ENCODE measurements at places on chromosomes 4 and X.

- DNase-seq = no peak
Observed at GRCh38 chr4:130056286-130056685, 960.3 kb downstream of the C4orf33 start.

DNA sequence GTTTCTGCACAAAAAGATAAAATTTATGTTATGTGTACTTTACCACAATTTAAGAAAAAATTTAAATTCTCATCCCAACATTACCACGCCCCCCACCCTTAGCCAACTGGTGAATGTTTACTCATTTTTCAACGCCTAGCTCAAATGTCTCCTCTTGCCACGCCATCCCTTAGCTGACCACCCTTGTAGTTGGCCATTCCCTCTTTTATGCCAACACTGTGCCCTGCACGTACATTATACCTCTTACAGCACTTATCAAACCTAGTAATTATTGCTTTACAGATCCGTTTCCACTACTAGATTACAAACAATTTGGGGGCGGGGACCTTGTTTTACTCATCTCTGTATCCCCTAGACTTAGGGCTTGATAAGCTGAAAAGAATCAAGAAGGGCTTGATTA lies 644 bp downstream of the ERCC6L start:
- DNase-seq = no peak

DNA sequence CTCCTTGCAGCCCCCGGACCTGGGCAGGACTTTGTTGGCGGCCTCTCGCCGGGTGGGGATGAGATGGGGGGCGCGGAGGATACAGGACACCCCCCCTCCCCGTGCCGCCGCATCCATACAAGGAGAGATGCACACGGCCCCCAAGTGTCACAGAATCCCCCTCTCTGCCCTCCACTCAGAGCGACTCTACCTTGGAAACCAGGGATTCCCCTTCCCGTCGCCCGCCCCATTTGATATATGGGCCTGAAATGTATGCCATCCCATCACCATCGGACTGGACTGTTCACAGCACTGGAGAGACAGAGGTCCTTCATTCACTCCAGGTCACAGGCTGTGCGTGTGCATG lies 426 bp downstream of the PORCN start:
- DNase-seq = no peak

DNA sequence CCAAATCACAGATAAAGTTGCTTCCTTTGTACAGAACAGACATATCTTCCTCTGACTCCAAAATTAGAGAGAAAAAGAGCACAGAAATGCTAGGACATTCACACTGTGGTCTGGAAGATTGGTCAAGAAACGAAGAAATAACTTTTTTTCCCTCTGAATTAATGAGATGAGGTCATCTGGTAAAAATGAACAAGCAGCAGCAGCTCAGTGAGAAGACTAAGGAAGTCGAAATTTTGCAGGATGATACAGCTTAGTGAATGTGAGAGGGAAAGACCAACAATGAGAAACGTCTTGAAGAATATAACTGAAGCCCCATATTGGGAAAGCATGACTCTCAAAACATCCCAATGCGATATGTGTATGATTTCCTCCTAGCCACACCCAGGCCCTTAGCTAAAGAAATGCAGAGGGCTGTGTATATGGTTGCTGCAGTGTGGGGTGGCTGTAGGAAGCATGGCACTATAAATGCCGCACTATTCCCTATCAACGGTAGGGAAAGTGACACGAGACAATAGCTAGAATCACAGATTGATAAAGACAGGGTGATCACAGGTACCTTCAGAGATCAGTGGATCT lies 208.6 kb downstream of the VEGFC start:
- DNase-seq = no peak

- DNase-seq = no peak
Observed at GRCh38 chr4:180153587-180153986, 2089.6 kb upstream of the TENM3 start.

- peak; percentile 17 for DNase-seq
Observed at GRCh38 chrX:147958291-147958690, 22.8 kb upstream of the FMR1NB start.

DNA sequence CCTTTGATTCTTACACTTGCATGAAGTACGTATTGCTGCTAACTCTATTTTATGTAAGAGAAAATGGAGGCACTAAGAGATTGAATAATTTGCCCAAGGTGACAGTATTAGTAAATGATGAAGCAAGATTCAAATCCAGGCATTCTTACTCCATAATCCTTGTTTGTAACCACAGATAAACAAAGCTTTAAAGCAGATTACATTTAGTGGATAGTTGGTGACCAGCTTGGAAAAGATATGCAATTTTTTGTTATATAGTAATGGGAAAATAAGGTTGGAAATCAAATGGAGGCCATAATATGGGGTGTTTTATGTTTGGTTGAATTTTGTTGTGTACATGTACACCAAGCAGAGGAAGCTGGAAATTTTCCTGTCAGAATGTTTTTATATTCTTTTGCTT lies 30.8 kb downstream of the MND1 start:
- no peak for DNase-seq

- DNase-seq = no peak
Observed at GRCh38 chrX:51776851-51777250, 33.6 kb downstream of the GSPT2 start.

DNA sequence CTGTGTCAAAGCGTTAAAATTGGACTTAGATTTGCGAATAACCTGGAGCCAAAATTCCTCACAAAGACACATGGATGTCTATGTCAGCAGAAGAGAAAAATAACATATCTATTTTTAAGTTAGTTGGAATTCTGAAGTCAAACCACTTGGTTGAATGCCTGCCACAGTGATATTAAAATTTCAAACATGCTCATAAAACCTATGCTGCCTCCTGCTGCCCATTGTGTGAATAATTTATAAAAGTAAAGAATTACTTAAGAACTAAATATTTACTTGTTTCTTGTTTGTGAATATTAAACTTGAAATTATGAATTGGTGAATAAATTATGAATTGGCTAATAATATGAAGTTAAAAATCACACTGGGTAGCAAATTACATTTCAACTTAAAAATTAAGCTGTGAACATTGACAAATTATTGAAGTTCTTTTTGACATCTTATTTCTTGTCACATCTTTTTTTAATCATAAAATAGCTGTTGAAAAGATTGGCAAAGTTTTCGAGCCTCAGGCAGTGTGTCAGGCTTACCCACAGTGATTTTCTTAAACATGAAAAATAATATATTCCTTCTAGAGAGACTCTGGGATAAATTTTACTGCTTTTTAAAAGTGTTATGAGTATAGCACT lies 35.4 kb downstream of the FABP2 start:
- DNase-seq = peak; percentile 70

DNA sequence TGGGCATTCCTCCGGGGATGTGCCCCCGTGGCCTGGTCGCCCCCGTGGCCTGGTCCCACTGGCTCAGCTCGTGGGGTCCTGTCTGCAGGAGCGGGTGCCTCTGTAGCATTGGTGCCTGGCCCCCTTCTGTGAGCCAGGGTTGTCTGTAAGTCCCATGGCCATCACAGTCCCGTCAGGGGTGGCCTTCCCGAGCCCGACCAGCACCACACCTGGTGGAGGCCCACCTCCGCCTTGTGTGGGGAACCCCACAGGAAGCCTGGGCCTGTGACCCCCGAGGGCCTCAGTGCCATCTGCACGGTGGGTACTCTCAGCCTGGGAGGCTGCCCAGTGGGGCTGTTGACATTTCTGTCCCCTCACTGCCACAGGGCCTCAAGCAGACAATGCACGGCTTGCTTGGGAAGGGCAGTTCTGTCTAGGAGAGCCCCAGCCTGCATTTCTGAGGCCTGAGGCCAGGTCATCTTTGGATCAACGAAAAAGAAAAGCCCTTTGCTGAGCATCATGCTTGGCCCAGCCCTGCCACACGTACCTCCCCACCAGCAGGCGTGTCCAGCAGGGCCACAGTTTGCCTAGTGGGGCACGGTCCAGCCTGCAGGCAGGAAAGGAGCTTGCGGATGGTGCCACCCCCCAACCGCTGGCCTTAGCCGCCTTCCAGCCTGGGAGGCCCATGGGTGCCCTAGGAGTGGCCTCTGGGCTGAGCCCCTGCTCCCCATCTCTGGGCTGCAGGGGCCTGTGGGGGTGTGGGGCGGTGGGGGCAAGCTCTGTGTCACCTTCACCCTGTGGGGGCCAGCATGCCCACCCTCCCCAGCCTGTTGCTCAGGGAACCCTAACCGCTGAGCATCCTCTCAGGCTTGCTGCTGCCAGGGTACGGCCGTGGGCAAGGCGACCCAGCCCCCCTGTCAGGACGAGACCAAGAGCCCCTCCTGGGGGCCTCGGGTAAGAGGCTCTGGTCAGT lies 23.2 kb downstream of the NKX1-1 start:
- no peak for DNase-seq

DNA sequence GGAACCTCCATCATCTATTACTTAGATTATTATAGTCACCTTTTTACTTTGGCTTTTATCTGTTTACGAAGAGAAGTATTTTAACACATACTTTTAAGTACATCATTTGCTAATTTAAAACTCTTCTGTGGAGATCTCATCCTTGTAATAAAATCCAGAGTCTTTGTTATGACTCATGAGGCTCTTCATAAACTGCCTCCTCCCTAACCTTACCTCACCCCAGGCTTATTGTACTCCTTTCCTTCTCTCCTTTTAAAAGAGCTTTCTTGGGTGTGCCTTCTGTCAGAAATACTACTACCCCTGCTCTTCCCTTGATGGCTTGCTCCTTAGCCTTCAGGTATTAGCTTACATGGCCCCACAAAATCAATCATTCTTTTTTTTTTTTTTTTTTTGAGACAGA lies 6.6 kb downstream of the ARL9 start:
- peak; percentile 10 for DNase-seq

GRCh38 chr4:99404595-99405287 lies 30.4 kb downstream of the ADH7 start:
- DNase-seq = no peak

GRCh38 chr4:123740236-123740635 lies 343.6 kb downstream of the SPRY1 start:
- no peak for DNase-seq

GRCh38 chr4:37980246-37980645 lies 20.0 kb downstream of the PTTG2 start:
- DNase-seq = no peak

DNA sequence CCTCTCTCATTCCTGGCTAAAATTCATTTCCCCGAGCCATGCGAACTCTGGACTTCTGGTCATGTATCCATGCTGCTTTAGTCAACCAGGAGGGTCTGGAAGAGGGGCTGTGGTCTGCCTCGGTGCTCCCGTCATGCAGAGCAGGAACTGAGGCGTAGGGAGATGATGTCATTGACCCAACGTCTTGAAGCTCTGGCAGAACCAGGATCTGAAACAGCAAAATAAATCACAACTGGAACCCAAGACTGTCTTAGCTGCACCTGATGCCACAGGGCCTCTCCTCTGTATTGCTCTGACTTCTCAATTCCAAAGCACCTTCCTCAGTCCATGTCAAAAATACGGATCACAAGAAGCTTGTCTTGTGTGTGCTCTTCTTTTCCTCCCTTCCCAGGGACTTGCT lies 131.0 kb upstream of the LDB2 start:
- DNase-seq = no peak

DNA sequence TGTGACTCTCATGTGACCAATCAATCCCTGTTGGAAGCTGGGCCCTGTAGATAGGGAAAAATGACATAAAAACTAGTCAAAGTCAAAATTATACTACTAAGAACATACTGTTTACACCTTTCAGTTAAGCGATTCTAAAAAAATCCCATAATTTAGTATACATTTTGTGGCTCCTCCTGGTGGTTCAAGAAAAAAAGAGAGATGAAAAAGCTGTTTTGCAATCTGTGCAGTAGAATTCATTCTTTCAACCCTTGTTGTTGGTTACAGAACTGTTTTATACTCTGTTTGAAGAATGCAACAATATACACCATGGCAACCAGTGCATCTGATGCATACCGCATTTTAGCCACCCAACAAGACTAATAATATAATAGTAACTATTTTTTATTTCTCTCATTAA lies 66.8 kb upstream of the ANK2 start:
- no peak for DNase-seq

- no peak for DNase-seq
Observed at GRCh38 chrX:65528293-65528692, 6.3 kb downstream of the LAS1L start.

DNA sequence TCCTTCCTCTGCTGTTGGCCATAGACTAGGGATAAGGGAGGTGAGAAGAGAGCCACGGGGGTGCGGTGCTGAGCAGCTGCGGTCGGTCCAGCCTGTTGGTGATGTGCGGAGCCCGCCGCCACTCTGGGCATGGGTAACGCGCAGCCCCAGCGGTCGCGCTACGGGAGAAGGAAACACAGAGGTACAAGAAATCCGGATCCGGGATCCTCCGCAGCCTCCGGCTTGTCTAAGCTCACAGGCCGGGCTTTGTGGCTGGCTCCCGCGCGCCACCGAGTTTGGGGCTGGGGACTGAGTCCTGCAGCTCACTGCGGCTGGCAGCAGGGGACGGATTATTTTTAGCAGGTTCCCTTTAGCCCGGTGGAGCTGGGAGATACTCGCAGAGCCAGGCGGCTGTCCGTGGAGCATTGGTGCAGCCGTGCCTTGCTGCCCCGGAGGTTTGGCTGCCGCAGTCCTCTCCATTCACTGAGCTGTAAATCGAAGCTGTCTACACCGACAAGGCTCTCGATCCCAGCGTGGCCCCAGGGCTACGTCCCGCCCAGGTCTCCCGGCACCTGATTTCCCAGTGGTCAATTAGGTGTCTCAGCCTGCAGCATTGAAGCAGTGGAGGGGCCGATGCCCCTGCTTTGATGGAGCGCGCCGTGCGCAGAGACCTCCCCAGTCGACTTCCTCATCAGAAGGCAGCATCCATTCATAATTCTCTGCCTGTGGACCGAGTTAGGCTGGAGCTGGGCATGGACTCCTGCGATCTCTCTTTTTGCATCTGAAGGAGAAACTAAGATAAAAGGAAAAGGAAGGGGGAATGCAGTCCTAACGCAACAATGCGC lies 81.9 kb upstream of the SCML1 start:
- DNase-seq = no peak

GRCh38 chr4:119748853-119749252 lies 120.2 kb upstream of the PDE5A start:
- DNase-seq = peak; percentile 73

DNA sequence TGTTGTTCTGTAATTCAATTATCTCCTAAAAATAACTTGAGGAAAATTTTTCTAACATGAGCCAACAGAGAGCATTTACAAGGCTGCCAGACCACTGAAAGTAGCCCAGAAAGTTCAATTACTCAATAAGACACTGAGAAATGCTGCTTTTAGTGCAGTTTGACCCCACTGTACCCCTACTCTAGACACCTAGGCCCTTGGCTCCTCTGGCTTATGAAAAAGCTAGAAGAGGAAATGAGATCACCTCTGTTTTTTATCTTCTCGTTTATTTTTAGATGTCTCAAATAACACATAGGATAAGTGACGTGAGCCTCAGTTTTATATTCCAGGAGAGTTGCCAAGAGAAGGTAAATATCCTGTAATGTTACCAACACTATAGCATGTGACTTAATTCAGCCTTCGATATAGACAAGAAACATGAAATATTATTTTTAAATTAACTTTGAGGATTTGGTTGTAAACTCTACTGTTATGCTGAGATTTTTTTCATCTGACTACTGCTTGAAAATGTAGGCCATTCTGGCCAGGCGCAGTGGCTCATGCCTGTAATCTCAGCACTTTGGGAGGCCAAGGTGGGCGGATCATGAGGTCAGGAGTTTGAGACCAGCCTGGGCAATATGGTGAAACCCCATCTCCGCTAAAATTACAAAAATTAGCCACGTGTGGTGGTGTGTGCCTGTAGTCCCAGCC lies 24.4 kb downstream of the TNIP3 start:
- no peak for DNase-seq

All from AG09309 (cell line).